ENCODE measurements at places on chromosomes 5 and 9. TPM values are rescaled to one million over a fixed set of nuclear protein-coding genes. Genes with fewer than 3 reads are reported as not detected.

The F12 gene
- 0.83 TPM for total RNA-seq

The OBP2B gene
- not detected for total RNA-seq

The NR5A1 gene
- not detected for total RNA-seq

The GPR150 gene
- 2.9 TPM for total RNA-seq

The FOXD4L5 gene
- 0.20 TPM for total RNA-seq

The SELENOP gene
- 195 TPM for total RNA-seq
